Activated CD4-positive, alpha-beta T cell treated with anti-CD3 and anti-CD28 coated beads, Interleukin-2, amount 10 ng/mL, durations not matched to agents 24 days and 14 days (primary cell): ENCODE measurements at places on chromosomes 4 and X.

DNA sequence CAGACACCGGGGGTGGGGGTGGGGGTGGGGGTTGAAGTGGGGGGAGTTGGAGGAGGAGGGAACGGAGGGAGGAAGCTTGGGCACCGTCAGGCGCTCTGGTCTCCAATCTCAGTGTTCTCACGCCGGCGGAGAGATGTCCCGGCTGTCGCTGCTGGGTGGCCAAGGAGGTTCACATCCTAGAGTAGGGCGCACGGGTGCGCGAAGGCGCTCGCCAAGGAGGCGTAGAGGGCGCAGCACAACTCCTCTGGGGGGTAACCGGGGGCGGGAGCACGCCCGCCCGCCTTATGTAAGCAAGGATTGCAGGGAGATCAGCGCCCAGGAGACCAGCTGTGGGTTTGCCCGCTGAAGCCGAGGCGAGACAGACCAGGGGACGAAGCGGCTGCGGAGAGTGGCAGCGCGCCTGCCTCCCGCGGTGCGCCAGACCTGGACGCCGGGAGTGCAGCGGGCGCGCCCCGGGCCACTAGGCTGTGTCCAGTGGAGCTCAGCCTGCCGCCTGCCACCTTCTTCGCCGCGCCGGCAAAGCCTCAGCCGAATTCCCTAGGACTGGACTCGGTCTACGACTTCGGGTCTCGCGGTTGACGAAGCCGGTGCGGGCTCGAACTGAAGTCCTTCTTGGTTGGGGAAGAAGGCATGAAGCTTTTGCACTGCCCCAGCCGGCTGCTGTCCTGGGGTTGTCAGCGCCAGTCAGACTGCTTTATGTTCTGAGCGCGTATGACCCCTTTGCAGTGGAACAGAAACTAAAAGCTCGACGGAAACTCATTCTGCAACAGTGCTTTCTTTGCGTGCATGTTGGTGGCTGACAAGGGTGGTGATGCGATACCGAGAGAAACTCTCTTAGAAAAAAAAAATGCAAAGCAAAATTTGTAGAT is 707 bp upstream of the UNC5C start:
- DNase-seq = peak; percentile 77

DNA sequence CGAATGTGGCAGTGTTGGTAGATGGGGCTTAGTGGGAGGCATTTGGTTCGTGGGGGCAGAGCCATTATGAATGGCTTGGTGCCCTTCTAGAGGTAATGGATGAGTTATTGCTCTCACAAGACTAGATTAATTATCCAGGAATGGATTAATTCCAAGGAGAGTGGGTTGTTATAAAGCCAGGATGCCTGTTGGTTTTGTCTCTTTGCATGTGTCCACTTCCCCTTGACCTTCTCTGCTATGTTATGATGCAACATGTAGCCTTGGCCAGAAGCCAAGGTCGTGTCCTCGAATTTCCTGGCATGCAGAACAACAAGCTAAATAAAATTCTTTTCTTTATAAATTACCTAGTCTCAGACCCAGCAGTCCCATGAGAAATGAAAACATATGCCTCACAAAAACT is 111.2 kb upstream of the PLS3 start:
- DNase-seq = no peak

- no peak for DNase-seq
Observed at GRCh38 chrX:11427453-11428071, 134.3 kb downstream of the AMELX start.

- no peak for DNase-seq
Observed at GRCh38 chrX:70618467-70618866, 173.8 kb downstream of the DLG3 start.
